Esophagus muscularis mucosa (tissue), 4 donors: ENCODE measurements at places on chromosomes 12 and 14. TPM values are rescaled to one million over a fixed set of nuclear protein-coding genes. Genes with fewer than 3 reads are reported as not detected.

GRCh38 chr12:76586764-76587395, 27.3 kb upstream of the OSBPL8 start:
- H3K36me3 ChIP-seq = no peaks in the 10 kb centered on the region
- H3K27me3 ChIP-seq = no peaks in the 10 kb centered on the region
- no peak overlapping the region for H3K27ac ChIP-seq
- no peak for DNase-seq

- no peaks in the 10 kb centered on the region for H3K4me1 ChIP-seq
- DNase-seq = no peak
- no peaks in the 10 kb centered on the region for H3K36me3 ChIP-seq
- no peak overlapping the region for H3K27ac ChIP-seq
- H3K27me3 ChIP-seq = no peaks in the 10 kb centered on the region
Measured at GRCh38 chr12:89959179-89959578, 250.5 kb upstream of the ATP2B1 start.

GRCh38 chr12:97572220-97572619, 109.6 kb downstream of the RMST start:
- H3K27me3 ChIP-seq = no peaks in the 10 kb centered on the region
- H3K27ac ChIP-seq = no peak overlapping the region
- H3K4me3 ChIP-seq = no peak overlapping the region

- no peaks in the 10 kb centered on the region for H3K27me3 ChIP-seq
- H3K36me3 ChIP-seq = no peaks in the 10 kb centered on the region
- DNase-seq = no peak
Measured at GRCh38 chr14:60250257-60251035, 1.4 kb downstream of the PPM1A start.

DNA sequence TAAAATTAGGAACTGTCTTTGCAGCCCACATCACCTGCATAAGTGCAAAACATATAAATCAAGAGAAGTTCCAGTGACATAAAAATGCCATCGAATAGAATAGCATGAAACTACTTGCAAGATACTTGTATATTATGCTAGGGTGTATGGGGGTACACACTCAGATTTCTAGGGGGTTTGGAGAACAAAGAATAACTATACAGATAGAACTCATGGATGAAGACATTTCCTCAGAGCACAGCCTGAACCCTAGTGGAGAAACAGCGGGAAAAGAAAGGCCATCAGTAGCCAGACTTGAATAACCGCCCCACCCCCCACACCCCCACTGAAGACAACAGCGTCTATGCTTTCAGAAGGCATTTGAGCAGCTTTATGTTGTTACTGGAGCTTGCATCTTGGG, 425.8 kb downstream of the NPAS3 start:
- no peak overlapping the region for H3K4me3 ChIP-seq
- no peak for DNase-seq
- H3K4me1 ChIP-seq = no peaks in the 10 kb centered on the region
- no peaks in the 10 kb centered on the region for H3K27me3 ChIP-seq
- no peak overlapping the region for H3K27ac ChIP-seq

DNA sequence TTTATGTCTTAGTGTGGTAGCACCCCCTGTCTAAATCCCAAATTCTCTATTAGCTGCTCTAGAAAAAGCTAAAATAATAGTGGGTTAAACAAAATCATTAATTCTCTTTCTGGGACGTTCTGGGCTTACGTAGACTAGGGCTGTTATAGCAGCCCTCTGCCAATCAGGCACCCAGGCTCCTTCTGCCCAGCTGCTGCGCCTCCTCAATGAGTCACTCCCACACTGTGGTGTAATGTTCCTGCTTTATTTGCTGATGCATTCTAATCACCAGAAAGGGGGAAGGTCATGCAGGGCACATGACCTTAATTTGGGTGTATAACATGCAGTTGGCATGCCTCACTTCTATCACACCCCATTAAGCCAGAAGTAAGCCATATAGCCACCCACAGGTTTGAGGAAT, 294.5 kb downstream of the GALC start:
- no peaks in the 10 kb centered on the region for H3K4me1 ChIP-seq
- H3K4me3 ChIP-seq = no peak overlapping the region
- peak; percentile 45 for DNase-seq
- H3K27me3 ChIP-seq = no peaks in the 10 kb centered on the region

DNA sequence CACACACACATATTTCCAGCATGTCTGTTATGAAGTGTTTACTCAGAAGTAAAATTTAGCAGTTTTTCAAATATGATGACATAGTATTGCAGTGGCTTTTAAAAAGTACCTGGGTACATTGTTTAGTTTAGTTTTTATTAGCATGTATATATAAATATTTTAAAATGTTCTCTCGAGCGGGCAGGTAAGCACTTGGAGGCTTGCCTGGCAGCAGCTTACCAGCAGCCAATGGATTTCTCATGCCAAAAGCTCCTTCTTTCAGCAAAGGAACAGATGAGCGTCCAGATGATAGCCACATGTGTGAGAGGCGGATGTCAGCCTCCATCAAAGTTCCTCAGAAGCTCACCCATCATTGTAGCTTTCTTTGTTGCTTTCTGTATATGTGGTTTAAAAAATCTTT, 57.2 kb upstream of the LRIG3 start:
- H3K27ac ChIP-seq = no peak overlapping the region
- H3K4me3 ChIP-seq = no peak overlapping the region
- H3K4me1 ChIP-seq = no peaks in the 10 kb centered on the region
- no peaks in the 10 kb centered on the region for H3K36me3 ChIP-seq

Gene ALKBH1
- total RNA-seq = 13.3 TPM

Gene COQ6
- 29.1 TPM for total RNA-seq

Gene HOXC11
- total RNA-seq = not detected

Gene PNN
- total RNA-seq = 22.0 TPM

Gene HCAR1
- total RNA-seq = not detected
